MCF 10A (cell line): ENCODE measurements at places on chromosomes 12 and 14. TPM values are rescaled to one million over a fixed set of nuclear protein-coding genes. Genes with fewer than 3 reads are reported as not detected.

REP15 gene
- total RNA-seq: 0.86 and 1.3 TPM in 2 replicates

CIDEB gene
- total RNA-seq: 0.52 and 1.3 TPM in 2 replicates

GLT1D1 gene
- not detected in 2 replicates for total RNA-seq

KRT74 gene
- total RNA-seq: not detected in 2 replicates

PLEKHG7 gene
- total RNA-seq: not detected in 2 replicates

DIO2 gene
- total RNA-seq: 0.07 and 0.26 TPM in 2 replicates

DNA sequence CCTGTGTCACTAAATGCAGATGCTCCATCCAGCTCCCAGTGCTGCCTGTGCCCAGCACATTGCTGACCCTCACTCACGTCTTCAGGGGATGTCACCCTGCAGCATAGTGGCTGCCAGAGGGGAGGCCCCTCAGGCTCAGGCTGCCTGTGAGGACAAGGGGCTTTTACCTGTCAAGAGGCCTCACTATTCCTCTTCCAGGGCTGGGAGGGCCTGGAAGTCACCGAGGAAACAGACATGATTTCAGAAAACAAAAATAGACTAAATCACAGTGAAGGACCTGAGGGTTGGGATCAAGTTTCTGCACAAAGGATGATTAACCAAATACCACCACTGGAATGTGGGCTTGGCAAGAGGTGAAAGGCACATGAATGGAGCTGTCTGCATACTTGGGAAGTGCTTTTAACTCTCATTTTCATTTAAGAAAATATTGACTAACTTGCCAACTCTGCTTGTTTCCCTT lies 1202.3 kb downstream of the BCL11B start:
- DNase-seq: peak; percentile 82

GRCh38 chr12:27451036-27451825 lies 4.7 kb downstream of the SMCO2 start:
- DNase-seq: no peak

- peak; percentile 7 for DNase-seq
Observed at GRCh38 chr14:97056086-97056485, 258.9 kb downstream of the VRK1 start.

- DNase-seq: no peak
Observed at GRCh38 chr12:119447126-119447525, 112.6 kb downstream of the CCDC60 start.

GRCh38 chr14:57380935-57381334 lies 9.5 kb upstream of the NAA30 start:
- peak; percentile 20 for DNase-seq

GRCh38 chr14:54698966-54699530 lies 132.1 kb downstream of the SAMD4A start:
- no peak for DNase-seq

DNA sequence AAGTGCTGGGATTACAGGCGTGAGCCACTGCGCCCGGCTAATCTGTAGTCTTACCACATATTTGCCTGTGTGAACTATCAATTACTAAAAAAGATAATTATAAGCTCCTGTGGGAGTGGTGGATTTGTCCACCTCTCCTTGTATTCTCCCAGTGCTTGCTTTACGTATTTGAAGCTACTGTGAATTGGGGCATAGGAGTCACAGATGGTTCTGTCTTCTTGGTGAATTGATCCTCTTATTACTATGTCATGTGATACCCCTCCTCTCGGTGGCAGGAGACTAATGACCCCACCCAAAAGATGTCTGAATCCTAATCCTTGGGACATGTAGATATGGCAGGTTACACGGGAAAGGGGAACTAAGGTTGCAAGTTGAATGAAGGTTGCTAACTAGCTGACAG lies 11.8 kb downstream of the GPR132 start:
- no peak for DNase-seq

GRCh38 chr12:112716099-112717093 lies 75.2 kb upstream of the RPH3A start:
- peak; percentile 16 for DNase-seq

- no peak for DNase-seq
Observed at GRCh38 chr14:91341334-91341733, 76.3 kb downstream of the CCDC88C start.

DNA sequence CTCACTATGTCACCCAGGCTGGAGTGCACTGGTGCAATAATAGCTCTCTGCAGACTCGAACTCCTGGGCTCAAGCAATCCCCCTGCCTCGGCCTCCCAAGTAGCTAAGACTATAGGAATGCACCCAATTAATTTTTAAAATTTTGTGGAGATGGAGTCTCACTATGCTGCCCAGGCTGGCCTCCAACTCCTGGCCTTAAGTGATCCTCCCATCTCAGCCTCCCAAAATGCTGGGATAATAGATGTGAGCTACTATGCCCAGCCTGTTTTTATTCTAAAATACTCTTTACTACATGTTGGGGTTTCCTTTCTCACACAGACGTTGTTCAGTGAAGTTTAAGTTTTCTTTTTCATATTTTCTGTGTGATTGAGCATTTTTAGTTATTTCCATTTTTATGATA lies 60.9 kb upstream of the DUSP6 start:
- DNase-seq: no peak
